ENCODE measurements at places on chromosomes 16 and 17.

DNA sequence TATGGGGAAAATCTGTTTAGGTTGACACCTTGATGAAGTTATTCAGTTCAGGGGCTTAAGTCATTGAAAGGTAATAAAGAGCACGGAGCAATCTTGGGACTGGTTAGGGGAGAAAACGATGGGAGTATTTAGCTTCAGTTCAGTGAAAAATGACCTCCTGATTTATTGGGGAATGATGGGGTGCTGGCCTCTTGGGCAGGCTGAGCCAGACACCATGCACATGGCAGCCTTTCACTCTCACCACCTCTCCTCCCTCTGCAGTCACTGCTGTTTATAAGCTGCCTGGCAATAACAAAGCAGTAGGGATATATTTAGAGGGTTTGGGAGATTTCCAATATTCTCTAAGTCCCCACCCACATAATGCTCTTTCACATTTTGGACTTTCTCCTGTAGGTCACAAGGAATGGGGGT lies 140.5 kb upstream of the HS3ST2 start:
- no peak for DNase-seq

DNA sequence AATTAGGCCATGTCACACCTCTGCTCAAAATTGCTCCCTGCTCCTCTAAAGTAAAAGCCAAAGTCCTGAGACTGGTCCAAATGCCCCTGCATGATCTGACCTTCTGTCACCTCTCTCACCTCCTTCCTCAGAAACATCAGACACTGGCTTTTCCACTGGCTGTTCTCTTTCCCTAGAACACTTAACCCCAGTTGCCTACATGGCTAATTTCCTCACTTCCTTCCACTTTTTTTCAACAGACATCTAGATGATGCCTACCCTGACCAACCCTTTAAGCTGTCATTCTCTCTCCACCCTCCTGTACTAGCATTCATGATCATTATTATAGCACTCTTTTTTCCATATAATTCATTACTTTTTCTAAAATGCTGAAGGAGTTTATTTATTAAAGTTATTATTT lies 31.0 kb downstream of the CCT6B start:
- DNase-seq: no peak

DNA sequence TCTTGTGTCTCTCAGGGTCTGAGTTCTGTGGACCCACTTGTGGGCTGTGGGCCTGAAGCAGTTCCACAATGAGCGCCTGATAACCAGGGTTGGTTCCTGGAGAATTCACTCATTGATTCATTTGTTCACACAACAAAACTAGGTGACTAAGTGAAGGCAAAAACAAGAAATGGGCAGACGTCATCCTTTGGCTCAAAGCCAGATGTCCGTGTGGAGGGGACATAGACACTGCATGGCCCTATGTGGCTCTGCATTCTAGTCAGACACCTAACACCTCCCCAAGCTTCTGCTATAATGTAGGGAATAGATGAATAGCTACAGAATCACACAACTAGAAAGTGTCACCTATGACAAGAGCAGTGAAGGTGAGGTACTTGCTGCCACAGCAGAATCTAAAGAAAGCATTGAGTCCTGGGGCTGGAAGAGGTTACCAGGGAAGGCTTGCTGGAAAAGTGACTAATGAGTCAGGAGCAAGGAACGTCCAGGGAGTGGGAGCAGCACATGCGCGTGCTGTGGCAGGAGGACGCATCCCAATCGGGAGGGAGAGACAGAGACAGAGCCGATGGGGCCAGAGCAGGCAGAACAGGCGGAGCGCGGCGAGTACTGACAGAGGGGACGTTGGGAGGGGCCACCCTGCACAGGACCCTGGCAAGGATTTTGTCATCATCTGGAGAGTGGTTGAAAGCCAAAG lies 58.9 kb downstream of the CES1 start:
- no peak for DNase-seq

DNA sequence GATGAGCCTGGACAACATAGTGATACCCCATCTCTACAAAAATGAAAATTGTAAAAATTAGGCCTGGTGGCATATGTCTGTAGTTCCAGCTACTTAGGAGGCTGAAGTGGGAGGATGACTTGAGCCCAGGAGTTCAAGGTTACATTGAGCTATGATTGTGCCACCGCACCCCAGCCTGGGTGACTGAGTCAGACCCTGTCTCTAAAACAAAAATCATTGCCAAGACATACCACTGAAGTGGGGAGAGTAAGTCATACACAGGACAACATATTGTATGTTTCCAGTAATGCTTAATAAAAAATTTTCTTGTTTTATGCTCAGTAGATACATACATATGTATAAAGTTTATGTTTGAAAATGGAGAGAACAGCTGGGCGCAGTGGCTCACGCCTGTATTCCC lies 39.2 kb downstream of the NDE1 start:
- DNase-seq: no peak

GRCh38 chr16:14111713-14112538 lies 40.8 kb downstream of the MRTFB start:
- no peak for DNase-seq

DNA sequence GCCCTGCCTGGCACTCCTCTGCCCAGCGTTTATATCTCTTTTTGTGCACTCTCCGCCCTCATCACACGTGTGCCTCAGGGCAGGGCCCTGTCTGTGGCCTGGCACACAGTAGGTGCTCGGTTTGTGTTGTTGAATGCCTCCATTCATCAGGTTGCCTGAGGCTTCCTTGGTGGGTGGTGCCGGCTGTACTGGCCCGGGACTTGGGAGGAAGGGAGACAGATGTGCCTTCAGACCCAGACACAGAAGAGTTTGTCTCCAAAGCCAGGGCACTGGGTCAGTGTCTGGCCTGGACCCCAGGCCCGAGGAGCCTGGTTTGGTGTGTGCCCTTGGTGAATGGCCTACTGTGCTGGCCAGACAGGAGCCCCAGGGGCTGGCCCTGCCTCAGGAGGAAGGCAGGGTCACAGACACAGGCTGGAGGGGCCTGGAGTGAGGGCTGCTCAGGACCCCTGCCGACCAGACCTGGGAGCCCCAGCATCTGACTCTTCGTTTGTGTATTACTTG lies 71.6 kb downstream of the RAI1 start:
- no peak for DNase-seq

DNA sequence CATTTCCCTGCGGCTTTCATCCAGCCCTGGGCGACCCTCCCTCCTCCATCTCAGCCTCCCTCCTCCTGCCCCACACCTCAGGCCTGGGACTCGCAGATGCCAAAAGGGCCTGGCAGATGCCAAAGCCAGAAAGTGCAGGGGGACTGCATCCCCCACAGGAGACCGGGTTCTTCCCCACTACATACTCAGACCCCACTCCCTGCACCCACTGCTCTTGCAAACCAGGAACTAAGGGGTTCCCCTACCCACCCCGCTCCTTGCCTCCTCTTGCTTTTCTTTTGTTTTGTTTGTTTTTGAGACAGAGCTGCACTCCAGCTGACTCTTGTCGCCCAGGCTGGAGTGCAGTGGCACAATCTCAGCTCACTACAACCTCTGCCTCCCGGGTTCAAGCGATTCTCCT lies 3.2 kb downstream of the HS3ST6 start:
- DNase-seq: no peak

GRCh38 chr17:55487695-55488432 lies 23.4 kb downstream of the SMIM36 start:
- DNase-seq: no peak

DNA sequence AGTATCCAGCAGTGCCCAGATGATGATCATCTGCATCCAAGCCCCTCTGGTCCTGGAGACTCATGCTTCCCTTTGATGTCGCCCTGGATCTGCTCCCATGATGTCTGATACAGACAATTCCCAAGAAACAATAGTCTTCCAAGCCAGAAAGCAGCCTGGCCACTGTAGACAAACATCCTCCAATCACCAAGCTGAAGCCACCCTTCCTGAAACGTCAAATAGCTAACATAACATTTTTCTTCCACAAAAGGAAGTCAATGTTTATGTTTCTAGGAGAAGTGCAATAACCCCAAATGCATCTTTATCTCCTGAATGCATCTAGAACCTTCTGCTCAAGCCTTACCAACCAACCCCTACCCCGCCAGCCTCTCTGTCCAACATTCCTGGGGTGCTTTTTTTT lies 1.2 kb upstream of the DPEP2 start:
- no peak for DNase-seq

DNA sequence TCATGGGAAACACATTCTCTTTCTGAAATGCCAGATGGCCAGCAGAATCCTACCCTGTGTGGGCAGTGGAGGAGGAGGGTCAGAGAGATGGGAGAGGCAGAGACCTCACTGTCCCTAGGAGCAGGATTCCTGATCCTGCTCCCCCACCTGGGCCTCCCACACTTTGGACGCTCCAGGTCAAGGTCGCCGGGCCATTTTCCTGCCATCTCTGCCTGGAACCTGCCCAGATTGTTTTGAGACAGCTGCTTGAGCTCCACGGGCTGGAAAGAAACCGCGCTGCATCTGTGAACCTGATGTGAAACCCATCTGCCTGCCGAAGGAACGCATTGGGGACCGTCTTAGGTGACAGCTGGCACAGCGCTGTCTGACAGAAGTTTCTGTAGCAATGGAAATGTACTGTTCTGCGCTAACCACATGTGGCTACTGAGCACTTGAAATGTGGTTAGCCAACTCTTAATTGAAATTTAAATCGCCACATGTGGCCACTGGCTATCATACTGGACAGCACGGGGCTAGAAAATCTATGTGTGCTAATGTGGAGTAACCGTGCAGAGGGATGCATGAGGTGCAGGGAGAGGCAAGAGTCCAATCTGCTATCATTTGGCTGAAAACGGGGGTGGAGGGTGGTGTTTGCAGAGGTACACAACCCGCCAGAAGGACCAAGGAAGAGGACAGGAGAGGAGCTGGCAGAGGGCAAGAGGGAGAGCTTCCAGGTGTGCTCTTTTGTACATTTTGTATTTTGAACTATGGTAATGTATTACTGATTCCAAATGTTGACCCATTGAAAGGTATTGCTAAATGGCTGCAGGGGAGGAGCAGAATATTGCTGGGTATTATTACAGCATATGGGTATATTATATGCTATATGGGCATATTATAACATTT lies 15.4 kb upstream of the NUBP1 start:
- DNase-seq: no peak

- DNase-seq: no peak
These were observed 78.9 kb downstream of the CMIP start for GRCh38 chr16:81523387-81524115.

DNA sequence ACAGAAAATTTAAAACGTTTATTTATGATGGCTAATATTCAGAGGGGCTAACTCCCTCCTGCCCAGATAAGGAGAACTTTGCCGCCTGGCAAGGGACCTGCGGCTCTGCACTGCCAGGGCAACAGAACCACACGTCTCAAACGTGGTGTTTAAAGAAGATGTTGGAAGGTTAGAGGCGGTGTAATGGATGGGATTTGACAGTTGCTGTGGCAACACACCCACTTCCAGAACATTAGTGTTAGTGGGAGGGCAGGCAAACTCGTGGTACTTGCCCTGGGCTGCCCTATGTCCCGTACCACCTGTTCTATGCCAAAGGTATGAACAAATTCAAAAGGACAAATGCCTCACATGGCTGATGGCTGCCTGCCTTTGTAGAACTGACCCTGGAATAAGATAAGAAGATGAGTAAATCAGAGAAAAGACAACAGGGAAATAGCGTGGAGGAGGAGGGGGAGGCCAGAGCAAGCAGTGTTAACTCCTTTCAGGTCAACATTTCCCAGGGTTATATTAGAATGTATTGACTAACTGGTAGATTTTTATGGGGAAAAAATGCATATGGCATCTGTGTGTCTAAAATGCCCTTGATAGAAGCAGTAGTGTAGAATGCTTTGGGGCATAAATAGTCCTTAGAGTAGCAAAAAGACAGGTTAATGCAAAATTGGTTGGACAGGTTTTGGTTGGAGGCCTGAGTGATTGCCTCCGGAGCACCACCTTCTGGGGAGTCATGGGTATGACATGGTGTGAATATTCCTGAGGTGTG lies 30.8 kb downstream of the HLF start:
- DNase-seq: peak; percentile 80

- DNase-seq: peak; percentile 82
These were observed 134.8 kb downstream of the HS3ST2 start for GRCh38 chr16:22948603-22949368.

GRCh38 chr16:50326835-50327465 lies 41.8 kb downstream of the BRD7 start:
- DNase-seq: peak; percentile 38

DNA sequence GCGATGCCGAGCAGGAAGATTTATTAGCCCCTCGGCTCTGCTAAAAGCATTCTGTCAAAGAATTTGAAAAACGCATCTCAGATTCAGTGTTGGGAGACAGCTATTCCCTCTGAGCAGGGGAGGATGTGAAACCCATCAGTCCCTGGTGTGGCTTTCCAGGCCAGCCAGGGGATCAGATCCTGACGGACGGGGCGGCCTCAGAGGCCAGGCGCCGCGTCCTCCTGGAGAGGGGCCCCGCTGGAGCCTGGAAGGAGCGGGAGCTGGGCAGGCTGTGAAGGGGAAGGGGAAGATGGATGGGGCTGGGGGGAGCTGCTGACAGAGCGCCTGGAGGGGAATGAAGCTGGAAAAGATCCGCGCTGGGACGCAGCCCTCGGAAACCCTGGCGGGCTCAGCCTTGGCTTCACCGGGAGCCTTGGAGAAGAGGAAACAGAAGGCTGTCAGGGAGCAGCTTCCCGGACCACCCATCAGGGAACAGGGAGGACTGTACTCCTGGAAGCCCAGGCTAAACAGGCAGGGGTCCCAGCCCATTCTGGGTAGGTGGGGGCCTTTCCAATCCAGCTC lies 358.0 kb downstream of the C16orf95 start:
- no peak for DNase-seq

GRCh38 chr16:56793492-56793891 lies 63.6 kb downstream of the NUP93 start:
- no peak for DNase-seq

DNA sequence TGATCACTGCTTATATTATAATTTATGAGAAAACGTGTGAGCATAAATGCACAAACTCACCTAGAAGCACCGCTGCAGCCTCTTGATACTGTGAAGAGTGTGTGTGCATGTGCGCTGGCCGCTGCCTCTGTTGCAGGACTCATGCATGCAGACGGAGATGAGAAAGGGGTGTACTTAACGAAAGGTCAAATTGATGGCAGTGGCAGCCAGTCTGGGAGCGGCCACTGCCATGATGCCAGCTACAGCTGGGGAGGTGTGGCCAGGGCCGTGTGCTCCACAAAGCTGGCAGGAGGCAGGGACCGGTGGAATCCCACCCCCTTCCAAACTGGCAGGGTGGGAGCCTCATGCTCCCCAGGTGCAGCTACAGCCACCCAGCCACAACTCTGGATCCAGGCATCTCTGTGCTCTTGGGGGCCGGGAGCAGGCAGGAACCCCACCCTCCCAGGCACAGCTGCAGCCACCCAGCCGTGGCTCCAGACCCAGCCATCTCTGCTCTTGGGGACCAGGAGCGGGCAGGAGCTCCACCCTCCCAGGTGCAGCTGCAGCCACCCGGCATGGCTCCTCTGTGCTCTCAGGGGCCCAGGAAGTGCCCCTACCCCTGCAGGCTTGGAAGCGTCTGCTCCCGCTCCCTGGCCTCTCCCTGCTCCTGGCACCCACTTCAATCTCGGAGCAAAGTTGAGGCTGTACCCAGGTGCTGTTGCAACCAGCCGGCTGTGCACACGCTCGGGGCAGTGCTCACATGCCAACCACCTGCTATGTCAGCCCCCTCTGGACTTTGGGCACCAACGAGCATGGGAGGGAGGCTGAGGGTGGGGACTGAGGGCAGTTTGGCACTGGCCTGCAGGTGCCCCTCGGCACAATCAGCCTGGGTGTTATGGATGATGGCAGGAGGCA lies 77.5 kb upstream of the CHMP6 start:
- DNase-seq: no peak

Data from HEK293T (cell line).